ENCODE measurements at places on chromosomes 3 and 15.
A peak's percentile ranks its signal among the peaks of the same experiment; 100 is the strongest.

DNA sequence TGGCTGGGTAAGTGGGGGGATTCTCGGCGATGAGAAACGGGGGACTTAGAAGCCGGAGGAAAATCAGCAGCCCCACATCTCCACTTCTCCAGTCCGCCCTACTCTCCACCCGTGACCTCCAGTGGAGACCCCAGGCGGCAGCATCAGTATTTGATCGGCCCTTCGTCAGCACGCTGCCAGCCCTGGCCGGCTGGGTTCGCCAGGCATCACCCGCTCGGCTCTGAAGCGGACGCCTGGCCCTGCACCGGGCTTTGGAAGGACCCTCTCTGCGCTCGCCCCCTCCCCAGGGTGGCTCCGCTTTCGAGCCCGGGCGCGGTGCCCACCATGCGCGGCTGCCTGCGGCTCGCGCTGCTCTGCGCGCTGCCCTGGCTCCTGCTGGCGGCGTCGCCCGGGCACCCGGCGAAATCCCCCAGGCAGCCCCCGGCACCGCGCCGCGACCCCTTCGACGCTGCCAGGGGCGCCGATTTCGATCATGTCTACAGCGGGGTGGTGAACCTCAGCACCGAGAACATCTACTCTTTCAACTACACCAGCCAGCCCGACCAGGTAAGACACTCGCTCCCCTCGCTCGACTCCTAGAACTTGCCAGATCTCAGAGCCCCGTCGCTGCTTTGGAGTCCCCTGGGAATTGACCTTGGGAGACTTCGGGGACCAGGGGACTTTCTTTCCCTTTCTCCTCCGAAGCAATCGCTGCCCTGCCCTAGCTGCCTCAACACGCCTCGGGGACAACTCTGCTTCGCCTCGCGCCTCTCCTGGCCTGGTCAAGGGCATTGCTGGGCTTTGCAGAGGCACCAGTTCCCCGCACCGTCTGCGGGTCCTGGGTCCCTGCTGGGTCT is 561 bp downstream of the SIDT1 start:
- no peak for DNase-seq

GRCh38 chr3:132284781-132285619 is 32.2 kb upstream of the ACP3 start:
- DNase-seq, result no peak

DNA sequence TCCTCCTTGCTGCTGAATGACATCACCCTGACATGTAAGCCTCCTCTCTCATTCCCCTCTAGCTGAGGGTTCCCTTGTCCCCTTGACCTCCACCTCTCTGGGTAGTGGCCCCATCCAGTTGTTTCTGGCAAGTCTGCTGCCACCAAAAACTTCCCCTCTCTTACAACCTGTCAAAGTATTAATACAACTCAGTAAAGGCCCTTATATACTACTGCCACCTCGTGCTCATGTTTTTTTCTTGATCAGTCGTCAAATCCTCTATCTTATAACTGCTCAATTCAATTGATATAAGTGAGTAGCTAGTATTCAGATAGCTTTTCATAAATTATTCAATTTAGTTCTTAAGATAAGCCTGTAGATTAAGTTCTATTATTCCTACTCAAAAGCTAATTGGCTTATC is 249.6 kb downstream of the MBNL1 start:
- no peak for DNase-seq

GRCh38 chr15:89409184-89410038 is 74.8 kb upstream of the POLG start:
- no peak for DNase-seq

DNA sequence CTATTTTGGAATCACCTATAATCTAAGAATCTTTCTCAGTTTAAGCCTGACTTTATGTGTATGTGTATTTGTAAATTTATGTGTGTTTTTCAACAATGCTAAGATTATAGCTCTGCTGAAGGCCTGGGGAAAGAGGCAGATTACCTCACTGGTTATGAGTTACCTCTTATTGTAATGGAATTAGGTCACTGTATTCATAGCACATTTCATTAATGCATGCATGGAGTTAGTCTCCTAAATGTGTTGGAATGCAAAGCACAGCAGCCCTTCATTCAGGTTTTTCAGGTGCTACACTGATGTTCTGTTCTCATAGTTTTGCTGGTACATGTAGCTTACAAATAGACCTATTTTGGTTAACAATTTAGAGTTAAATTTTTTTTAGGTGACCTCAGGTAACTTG is 9.5 kb downstream of the GPR87 start:
- no peak for DNase-seq

DNA sequence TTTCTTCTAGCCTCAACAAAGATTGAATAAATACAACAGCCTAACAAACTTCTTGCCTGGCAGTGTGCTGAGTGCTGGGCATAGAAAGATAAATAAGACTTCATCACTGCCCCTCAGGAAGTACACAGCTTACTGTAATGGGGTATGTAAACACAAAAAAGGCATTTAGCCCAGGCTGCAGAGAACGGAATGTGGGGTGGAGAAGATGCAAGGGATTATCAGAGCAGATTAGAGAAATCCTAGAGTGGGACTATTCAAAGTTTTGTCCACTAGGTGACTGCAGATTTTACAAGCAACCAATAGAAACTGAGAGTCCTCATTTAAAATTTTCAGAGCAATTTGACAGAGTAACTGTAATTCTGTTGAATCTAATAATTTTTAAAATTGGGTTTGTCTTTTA is 35.4 kb upstream of the TSC22D2 start:
- DNase-seq, result no peak

DNA sequence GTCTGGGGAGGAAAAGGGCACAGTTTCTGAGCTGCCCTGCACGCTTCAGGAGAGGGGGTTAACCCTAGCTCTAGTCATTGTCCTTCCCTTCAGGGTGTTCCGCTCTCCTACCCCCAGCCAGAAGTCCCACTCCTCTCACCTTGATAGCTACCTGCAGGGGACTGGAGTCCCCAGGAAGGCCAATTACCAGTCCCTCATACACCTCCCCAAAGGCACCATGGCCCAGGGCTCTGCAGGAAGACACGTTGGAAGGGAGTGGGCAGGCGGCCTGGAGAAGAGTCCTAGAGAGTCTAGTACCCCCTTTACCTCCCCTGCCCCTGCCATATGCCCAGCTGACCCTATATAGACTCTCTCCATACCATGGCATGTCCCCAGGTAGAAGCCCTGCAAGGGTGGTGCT is 7.9 kb downstream of the LTK start:
- no peak for DNase-seq

DNA sequence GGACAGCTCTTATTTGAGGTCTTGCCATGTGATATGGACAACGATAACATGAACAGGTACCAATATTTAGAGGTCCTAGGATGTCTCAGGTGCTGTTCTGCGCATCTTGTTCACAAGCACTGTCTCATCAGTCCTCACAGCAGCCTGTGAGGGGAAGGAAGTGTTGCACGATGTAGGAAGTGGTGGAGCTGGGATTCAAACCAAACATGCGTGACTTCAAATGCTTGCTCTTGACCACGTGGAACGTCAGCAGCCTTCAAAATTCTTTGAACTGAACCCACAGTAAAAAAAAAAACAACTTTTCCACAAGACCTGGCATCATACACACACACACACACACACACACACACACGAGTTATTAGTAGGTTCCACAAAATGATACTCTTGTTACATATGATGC is 153.4 kb upstream of the SMAD3 start:
- peak; percentile 88 for DNase-seq

DNA sequence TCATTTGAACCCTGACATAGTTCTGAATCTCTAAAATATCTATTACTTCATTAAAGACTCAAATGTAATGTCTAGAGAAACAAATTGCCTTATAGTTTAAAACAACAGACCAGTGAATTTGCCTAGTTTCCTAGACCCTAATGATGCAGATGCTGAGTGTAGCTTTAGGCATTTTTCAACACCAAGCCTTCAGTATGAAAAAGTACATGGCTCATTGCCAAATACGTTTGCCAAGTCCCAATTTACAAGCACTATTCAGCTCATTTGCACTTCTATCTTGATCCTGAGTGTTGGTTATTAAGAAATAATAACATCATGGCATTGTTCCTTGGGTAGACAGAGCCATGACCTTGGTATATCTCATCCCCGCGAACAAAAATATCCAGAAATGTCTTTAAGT is 46.8 kb downstream of the EOMES start:
- DNase-seq, result no peak

GRCh38 chr15:40087991-40088928 is 20.4 kb downstream of the BMF start:
- no peak for DNase-seq

- no peak for DNase-seq
Measured at GRCh38 chr15:78110096-78110495, 17.7 kb downstream of the SH2D7 start.

DNA sequence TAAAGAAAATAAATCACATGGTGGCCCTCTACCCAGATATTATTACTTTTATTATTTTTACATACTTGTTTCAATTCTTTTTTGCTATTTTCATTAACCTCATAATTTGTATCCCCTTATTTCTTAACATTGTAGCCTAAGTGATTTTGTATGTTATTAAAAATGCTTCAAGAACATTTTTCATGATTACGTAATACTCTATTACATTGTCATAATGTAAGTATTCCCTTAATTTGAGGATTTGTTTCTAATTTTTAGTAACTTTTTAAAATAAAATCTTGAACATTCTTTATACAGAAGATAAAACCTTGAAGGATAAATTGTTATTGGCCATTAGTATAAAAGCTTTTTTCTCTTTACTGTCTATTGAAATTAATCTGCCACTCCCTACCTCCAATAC is 89.0 kb downstream of the DCUN1D1 start:
- DNase-seq, result no peak

- no peak for DNase-seq
Measured at GRCh38 chr3:103653996-103654395, 1219.2 kb downstream of the ZPLD1 start.

GRCh38 chr3:13836658-13837587 is 42.9 kb downstream of the WNT7A start:
- no peak for DNase-seq

DNA sequence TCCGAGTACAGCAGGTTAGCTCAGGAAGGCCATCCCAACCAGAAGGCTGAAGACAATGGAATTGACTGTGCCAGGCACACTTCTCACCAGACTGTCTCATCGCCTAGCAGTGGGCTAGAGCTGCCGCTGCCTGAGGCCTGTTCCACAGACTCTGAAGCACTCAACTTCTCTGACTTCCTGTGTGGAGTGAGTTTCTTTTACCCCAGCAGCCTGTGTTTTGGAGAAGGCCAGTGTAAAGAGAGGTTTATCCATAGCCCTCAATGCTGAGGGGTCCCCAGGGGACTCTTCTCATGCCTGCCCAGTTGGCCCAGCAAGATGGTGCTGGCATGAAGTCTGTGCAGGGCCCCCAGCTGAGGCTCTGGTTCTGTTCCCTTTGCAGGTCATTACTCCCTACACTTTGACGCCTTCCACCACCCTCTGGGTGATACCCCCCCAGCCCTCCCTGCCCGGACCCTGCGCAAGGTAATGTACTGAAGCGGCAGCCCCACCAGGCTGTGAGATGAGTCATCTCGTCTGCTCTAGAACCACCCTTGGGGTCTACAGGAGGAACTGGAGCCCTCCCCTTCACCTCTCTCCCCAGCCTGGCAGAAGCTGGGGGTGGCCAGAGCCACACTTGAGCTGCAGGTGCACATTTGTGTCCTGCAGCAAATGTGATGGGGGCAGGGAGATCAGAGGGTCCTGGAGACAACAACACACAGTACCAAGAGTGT is 5.2 kb upstream of the MANF start:
- DNase-seq, result no peak

DNA sequence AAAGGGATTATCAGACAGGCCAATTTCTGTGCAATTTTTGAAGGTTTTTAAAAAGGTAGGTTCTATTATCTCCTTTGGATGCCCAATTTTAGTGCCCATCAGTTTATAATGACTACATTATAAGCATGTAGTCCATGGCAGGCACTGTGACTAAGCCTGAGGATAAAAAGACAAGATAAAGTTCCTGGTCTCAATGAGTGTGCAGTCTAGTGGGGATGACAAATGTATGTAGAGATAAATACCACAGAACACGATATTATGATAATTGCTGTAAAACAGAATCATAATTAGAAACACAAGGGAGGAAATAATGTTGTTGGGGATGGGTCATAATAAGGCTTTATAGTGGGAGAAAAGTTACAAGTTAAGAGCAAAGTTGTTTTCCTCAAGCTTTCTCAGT is 163.1 kb downstream of the ZNF385D start:
- DNase-seq, result no peak

GRCh38 chr3:36904641-36905040 is 40.2 kb downstream of the TRANK1 start:
- no peak for DNase-seq

GRCh38 chr15:99537344-99537743 is 28.4 kb upstream of the MEF2A start:
- no peak for DNase-seq

DNA sequence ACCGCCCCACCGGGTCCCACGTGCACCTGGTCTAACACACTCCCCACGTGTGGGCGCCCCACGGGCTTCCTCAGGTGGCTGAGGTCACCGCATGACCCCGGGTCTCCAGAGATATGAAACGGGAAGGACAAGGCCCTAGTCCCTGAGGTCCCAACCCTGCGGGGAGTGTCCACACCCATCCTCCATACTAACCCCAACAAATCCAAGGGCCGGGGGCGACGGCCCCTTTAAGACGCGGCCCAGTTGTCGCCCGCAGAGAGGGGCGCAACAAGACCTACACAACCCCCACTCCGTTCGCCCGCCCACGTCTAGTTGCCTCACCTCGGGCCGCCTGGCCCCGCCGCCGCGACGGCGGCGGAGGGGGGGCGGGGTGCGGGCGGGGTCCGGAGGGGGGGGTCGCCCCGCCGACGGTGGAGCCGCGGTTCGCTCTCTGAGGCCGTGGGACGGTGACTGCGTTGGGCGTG is 396 bp downstream of the INO80 start:
- DNase-seq, result peak; percentile 66

GRCh38 chr3:76872999-76873398 is 166.9 kb upstream of the ROBO2 start:
- DNase-seq, result no peak

DNA sequence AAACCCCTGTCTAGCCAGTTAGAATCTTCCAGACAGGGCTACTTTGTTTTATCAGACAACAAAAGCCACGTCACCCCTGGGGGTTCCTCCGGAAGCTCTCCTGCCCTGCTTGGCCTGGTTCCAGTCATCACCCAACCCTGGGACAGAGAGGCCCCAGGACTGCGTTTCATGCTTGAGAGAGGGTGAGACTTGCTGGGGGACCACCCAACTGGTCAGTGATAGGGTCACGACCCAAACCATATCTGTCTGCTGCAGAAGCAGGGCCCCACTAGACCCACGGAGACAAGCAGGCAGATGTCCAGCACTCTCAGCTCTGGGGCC is 1.2 kb downstream of the NT5DC2 start:
- peak; percentile 24 for DNase-seq

DNA sequence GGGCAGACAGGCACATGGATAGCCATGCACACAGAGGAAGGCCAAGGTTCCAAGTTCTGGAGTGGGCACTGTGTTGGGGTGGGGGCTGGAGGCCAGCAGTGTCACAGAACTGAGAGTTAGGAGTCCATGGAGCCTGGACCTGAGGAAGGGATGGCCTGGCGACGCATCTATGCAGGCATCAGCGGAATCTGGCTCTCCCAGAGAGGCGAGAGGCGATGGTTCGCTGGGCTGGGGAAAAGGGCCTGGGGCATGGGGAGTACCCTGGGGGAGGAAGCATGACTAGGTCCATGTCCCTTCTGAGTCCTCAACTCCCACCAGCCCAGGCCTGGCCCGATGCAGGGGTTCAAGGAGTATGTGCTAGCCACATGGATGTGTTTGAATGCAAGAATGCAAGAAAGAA is 192.8 kb upstream of the LINGO1 start:
- DNase-seq, result no peak

All from HL-60 (cell line).